ENCODE measurements at places on chromosomes 3 and 15.
A peak's percentile ranks its signal among the peaks of the same experiment; 100 is the strongest.

GRCh38 chr3:19547665-19548464 is 386.2 kb downstream of the EFHB start:
- no peak for DNase-seq

GRCh38 chr3:52317208-52318000 is 1.3 kb downstream of the DNAH1 start:
- DNase-seq, result peak; percentile 24

- DNase-seq, result no peak
Measured at GRCh38 chr3:32759342-32759741, 58.5 kb upstream of the TRIM71 start.

DNA sequence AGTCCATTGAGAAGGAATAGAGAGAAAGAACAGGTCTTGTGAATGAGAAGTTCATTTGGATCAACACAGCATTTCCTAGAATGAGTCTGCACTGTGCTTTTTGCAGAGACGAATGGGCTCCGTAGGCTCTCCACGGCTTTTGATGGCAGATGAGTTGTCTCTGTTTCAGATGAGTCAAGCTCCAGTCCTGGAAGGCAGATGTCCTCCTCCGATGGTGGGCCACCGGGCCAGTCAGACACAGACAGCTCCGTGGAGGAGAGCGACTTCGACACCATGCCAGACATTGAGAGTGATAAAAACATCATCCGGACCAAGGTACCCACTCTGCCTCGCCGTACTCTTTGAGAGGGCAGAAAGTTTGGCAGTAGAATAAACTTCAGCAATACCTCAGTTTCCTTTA is 70.5 kb downstream of the SIDT1 start:
- no peak for DNase-seq

DNA sequence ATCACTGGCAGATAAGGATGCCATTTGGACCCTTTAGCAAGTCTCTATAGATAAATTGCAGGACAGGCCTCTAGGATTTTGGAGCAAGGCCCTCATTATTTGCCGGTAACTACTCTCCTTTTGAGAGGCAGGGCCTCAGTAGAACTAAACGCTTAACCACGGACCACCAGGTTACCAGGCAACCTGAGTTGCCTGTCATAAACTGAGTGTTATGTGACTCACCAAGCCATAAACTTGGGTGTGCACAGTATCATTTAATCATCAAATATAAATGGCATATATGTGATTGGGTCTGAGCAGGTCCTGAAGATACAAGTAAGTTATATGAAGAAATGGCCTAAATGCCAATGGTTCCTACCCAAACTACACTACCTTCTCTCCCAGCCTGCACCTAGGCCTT is 93.2 kb downstream of the BCHE start:
- DNase-seq, result no peak

- DNase-seq, result no peak
Measured at GRCh38 chr3:43302116-43302880, 16.0 kb downstream of the SNRK start.

DNA sequence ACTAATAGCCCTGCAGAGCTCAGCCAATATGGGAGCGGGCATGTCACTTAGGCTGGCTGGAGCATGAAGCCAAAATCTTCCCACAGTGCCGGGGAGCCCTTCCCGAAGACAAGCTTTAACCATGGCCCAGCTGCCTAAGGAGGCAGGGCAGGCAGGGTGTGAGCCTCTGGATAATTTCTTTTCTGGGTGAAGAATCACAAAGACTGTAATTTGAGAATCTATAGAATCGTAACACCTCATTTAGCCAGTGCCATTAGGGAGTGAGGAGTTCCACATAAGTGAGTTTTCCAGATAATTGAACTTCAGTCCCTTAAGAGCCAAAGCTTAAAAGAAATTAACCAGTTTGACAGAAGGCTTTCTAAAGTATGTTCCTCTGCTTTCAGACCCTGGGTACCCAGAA is 40.2 kb upstream of the TLE3 start:
- no peak for DNase-seq

GRCh38 chr15:42876224-42876623 is 44.4 kb downstream of the TTBK2 start:
- no peak for DNase-seq

DNA sequence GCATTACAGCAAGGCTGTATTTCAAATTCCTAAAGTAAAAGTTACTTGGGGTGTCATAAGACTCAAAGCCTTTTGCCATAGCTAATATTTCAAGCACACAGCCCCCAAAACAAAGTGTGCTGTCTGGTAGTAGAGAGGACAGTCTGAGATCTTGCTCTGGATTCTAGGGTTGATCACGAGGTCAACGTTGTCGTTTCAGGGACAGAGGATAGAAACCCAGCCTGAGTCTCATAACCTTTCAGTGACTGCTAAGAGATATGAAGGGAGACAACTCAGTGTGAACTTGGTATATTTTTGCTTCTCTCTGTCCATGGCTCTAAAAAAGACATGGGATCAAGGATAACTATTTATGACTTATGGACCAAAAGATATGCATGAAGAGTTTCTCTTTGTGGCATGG is 25.6 kb upstream of the MINDY4B start:
- DNase-seq, result no peak

DNA sequence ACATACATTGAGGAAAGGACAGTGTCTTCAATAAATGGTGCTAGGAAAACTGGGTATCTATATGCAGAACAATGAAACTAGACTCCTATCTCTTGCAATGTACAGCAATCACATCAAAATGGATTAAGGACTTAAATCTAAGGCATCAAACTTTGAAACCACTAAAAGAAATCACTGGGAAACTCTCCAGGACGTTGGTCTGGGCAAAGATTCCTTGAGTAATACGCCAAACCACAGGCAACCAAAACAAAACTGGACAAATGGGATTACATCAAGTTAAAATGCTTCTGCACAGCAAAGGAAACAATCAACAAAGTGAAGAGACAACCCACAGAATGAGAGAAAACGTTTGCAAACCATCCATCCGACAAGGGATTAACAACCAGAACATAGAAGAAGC is 14.5 kb downstream of the LAMP3 start:
- DNase-seq, result no peak

DNA sequence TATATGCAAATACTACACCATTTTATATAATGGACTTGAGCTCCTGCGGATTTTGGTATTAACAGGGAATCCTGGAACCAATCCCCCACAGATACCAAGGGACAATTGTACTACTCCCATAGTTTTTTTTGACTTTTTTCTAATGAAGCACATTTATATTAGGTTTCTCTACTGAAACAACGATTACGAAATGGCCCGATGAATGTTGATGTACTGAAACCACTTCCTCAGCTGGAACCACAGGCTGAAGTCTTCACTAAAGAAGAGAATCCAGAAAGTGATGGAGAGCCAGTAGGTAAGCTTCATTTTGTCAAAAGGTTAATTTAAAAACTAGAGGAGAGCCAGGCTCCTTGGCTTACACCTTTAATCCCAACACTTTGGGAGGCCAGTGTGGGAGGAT is 121.5 kb upstream of the LRRFIP2 start:
- peak; percentile 73 for DNase-seq

DNA sequence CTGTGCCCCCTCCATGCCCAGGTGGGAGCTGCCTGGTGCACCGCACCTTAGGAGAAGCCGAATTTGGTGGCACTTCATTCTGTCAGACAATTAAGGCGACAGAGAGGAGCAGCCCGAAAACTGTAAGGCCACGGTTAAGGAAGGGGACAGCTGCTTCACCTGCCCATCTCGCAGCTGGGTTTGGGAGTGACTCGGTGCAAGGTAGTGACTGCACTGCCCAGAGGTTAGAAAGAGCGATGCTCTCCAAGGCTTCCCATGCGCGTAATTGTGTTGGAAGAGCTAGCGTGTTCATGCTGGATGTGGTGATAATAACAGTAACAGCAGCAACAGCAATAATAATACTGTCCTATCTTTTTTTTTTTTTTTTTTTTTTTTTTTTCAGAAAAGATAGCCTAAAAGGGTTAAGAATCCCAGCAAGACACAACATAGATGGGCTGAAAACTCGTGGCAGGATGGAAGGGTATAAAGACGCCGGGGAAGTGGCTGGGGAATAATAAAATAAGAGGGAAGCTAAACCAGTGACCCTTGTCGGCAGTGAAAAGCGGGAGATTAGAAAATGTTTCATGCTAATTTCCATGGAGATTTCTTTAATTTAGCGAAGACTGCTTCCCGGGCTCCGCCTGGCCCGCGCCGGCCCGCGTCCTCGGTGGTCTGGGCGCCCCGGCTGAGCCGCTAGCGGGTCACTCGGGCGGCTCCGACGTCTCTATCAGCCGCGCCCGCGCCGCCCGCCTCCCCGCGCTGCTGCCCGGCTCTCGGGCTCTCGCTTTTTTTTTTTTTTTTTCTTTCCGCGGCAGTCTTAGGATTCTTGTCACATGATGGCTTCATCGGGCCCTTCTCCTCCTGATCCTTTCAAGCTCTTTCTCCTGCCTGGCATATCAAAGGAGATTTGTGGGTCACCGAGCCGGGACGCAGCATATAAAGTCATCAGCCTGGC is 617.1 kb downstream of the NR2F2 start:
- no peak for DNase-seq

DNA sequence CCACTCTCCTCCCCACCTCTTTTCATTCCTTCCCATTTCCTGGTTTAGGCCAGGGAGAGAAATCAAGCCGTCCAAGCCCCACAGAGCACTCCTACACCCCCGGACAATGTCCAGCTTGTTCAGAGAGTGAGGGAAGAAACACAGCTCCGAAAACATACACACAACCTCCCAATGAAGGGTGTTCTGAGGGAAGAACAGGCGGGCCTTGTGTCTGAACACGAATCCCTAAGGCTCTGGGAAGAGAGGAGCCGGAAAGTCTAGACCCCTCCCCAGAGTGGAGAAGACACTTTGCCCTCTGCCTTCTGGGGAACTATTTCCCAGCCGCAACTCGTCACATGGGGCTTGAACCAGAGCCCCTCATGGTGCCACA is 30.5 kb downstream of the ACAN start:
- DNase-seq, result no peak

DNA sequence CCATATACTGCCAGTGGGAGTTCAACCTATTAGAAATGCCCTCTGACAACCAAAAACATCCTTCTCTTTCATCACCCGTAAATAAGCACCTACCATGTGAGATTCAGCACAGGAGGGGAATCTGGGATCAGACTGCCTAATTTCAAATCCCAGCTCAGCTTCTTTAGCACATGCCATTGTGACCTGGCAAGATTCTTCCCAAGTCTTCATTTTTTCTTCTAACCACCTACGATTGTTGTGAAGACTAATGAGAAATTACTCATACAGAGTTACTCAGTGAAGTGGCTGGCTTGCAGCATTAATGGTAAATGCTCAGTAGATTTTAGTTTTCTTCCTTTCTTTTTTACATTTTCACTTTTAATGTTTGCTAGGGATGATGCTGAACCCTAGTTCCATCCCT is 176.7 kb downstream of the PDZRN3 start:
- DNase-seq, result peak; percentile 4

DNA sequence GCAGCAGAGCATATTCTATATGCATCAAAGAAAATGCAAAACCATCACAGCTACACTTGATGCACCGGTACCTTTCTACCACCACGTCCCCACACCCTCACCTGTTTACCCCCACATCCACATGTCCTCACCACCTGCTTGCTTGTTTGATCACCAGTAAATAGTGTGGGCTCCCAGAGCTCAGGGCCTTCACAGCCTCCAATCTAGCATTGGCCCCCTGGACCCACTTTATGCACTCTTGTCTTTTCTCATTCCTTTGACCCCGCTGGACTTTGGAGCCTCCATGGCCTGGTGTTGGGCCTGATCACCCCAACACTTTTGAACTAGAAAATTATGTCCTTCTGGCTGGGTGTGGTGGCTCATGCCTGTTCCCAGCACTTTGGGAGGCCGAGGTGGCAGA is 190.1 kb downstream of the PDE8A start:
- no peak for DNase-seq

DNA sequence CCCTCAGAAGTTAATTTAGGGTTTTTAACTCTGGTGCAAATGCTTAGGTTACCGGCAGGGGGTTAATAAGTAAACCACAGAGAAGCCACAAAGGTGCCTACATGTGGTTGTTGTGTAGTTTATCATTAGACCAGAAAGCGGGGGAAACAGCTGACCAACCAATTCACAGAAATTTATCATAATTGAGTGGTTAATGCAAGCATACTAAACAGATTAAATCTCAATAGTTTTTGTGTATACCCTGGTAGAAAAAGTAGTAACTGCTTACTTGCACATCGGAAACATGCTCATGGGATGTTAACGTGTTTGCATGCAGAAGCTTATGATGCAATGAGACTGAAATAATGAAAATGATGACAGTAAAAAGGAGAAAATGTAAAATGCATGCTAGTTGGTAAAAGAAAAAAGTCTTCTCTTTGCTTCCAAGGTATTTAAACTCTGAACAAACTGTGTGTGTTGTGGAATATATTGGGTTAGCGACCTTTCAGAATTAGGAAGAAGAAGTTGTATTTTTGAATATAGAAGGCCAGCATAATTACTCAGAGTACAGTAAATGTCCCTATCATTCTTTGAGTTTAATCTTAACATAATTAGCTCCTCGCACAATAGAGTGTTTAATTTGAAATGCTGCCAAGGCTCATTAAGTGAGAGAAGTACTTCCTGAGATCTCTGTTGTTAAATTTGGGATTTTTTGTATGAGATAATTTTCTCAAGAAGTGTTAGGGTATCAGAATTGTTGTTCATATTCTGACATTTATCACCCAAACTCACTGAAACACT is 316.2 kb downstream of the PTPRG start:
- DNase-seq, result no peak

- DNase-seq, result no peak
Measured at GRCh38 chr15:98727115-98728040, 79.0 kb downstream of the IGF1R start.

DNA sequence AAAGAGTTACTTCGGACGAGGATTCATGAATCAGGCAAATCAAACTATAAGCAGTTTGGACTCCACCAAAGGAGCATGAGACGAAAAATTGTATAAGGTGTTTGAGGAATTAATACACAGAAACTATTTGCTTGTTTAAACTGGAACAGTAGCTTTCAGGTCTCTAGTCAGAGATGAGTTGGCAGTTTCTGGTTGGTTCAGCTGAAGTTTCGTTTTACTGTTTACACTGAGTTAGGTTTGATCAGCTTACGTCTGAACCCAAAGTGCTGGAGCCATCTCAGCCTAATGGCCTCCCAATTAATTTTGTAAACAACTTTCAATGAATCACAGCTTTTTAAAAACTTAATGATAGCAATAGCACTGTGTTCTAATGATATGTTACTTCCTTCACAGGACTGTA is 703.7 kb downstream of the NLGN1 start:
- DNase-seq, result no peak

DNA sequence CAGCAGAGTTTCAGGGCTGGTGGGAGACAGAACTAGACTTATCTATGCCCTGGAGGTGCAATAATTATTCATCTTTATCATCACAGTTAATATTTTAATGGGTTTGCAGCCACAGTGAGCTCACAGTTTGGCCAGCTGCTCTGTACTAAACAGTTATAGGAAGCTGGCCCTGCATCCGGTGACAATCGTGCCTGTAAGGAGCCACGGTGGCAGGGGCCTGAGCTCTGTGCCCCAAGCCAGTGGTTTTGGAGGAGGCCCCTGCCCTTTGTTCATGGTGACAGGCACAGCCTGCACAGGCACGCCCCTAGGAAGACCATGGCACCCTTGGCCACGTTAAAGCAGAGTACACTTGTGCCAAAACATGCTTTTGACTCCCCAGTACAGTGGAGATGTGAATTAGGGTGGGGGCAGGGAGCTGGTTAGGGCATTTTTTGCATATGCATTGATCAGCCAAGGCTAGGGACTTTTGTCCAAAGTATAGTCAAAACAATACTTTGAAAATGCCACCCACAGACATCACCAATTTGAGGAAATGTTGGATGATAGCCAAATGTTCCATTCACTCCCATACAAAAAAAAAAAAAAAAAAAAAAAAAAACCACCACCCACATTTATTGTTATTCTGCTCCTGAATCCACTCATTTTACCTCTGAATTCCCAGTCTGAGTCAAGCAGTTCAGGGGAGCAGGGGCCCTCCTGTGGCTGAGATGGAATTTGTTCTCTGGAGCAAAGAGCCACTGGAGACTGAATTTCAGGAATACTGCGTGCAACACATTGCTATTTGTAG is 3.4 kb upstream of the RFTN1 start:
- no peak for DNase-seq
